ENCODE measurements at places on chromosomes 4 and X.

DNA sequence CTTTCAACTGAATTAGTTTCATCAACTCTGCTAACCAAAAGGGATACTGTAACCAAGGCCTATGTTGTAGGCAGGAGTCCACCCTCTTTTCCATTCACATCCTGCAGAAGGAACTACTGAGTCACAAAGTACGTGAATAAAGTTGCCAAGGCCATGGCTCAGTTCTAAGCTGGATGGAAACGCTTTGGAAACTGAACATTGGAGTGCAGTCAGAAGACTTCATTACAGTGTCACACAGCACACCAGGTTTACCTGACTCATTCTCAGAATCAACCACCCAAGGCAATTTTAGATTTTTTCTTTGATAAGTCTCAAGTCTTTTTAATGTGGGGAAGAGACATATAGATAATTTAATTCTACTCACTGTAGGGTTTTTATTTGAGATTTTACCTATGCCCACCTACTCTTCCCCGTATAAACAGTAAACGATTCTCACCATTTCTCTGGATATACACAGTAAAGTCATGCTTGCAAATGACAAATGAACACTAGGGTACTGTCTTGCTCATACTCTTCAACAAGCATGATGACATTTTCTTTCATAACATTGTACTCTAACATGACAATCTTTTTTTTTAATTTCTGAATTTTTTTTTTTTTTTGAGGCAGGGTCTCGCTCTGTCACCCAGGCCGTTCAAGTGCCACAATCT, 58.9 kb upstream of the RBM47 start:
- peaks cover 10% of the 10 kb centered on the region for H3K27me3 ChIP-seq
- peak overlapping the region; percentile 49 for H3K4me3 ChIP-seq
- H3K27ac ChIP-seq, result peak overlapping the region; percentile 96
- no peaks in the 10 kb centered on the region for H3K36me3 ChIP-seq
- no peak for DNase-seq
- peaks cover 20% of the 10 kb centered on the region for H3K4me1 ChIP-seq

DNA sequence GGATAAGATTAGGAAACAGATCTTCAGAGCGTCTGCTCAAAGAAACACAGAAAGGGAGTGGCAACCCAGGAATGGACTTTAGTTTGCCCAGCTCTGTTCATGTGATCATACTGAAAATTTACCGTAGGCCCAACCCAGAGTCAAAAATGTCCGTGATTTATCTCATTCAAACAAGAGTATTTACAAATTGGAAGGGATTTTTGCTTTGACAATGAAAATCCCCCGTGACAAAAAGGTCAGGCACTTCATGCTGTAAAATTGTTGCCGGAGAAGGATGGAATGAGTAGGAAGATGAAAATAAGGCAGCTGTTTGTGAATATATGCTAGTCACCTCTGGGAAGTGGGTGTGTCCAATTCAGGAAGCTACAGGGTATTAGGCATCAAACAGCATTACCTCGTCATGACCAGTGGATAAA, 1.2 kb downstream of the SULT1B1 start:
- DNase-seq, result no peak
- peak overlapping the region; percentile 48 for H3K27ac ChIP-seq
- peak overlapping the region; percentile 60 for H3K4me3 ChIP-seq

DNA sequence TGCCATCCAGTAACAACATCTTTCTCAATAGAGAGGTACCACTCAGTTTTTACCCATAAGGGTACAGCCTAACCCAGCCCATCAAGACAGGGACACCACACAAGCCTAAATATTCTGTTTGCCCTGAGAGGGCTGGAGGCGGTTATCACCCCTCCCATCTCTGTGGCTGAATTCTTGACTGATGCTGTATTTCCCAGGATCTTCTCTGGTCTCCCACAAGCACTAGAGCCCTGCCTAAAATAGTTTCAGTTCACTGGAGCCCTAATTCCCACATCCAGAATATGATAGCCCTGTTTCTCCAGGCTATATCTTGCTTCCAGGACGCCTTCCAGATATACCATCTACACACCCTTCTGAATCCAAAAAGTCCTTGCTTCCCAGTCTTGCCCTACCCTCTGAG, 91.6 kb upstream of the NMU start:
- no peaks in the 10 kb centered on the region for H3K4me1 ChIP-seq
- no peak overlapping the region for H3K4me3 ChIP-seq
- H3K36me3 ChIP-seq, result no peaks in the 10 kb centered on the region
- DNase-seq, result no peak
- H3K27ac ChIP-seq, result no peak overlapping the region

- no peak overlapping the region for H3K4me3 ChIP-seq
- H3K4me1 ChIP-seq, result no peaks in the 10 kb centered on the region
- peaks cover 87% of the 10 kb centered on the region for H3K36me3 ChIP-seq
- H3K27ac ChIP-seq, result peak overlapping the region; percentile 6
- no peaks in the 10 kb centered on the region for H3K27me3 ChIP-seq
These were observed 130.1 kb downstream of the PDE5A start for GRCh38 chr4:119498527-119498926.

GRCh38 chr4:213971-214370, 89.7 kb downstream of the ZNF718 start:
- H3K27me3 ChIP-seq, result peaks cover 8% of the 10 kb centered on the region
- no peak for DNase-seq
- H3K36me3 ChIP-seq, result peaks cover 69% of the 10 kb centered on the region
- no peak overlapping the region for H3K27ac ChIP-seq
- H3K4me1 ChIP-seq, result peaks cover 25% of the 10 kb centered on the region
- H3K4me3 ChIP-seq, result no peak overlapping the region

- H3K4me3 ChIP-seq, result peak overlapping the region; percentile 89
- H3K4me1 ChIP-seq, result peaks cover 46% of the 10 kb centered on the region
- peak; percentile 83 for DNase-seq
- no peaks in the 10 kb centered on the region for H3K27me3 ChIP-seq
These were observed 1.0 kb downstream of the OTUD4 start for GRCh38 chr4:145179281-145179860.

DNA sequence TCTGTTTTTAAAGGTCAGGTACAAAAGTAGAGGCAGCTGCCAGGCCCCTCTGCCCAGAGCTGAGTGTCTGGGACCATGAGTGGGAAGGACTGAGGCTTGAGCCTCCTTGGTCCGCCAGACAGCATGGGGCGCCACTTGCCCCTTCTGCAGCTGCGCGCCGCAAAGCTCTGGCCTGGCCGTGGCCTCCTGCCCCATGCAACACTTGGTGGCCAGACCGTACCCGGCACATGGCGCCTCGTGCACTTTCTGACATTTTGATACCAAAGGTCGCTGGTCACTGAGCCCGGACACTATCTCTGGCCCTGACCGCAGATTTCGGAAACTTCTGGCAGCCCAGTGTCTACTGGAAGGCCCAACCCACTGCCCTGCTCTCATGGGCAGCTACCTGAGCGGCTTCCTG, 18.6 kb downstream of the CLTRN start:
- H3K4me3 ChIP-seq, result no peak overlapping the region
- H3K27ac ChIP-seq, result no peak overlapping the region
- peaks cover 14% of the 10 kb centered on the region for H3K4me1 ChIP-seq
- no peaks in the 10 kb centered on the region for H3K36me3 ChIP-seq
- peaks cover 54% of the 10 kb centered on the region for H3K27me3 ChIP-seq

DNA sequence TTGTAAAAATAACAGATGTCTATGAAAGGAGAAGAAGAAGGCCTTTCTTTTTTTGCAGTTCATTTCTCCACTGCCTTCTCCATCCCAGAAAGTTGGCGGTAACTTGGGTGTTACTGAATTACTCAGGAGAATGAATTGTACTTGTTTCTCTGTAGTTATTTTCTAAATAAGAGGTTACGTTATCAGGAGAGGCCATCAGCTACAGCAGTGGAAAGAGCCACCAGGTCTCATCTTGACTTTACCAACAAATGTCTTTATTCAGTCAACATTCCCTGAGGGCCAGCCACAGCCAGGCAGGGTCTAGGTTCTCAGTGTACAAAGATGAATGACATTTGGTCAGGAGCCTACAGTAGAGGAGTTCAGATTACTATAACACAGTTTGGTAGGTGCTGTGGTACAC, 8.1 kb downstream of the HADH start:
- H3K4me3 ChIP-seq, result no peak overlapping the region
- H3K36me3 ChIP-seq, result peaks cover 52% of the 10 kb centered on the region
- no peak overlapping the region for H3K27ac ChIP-seq
- peaks cover 27% of the 10 kb centered on the region for H3K4me1 ChIP-seq

DNA sequence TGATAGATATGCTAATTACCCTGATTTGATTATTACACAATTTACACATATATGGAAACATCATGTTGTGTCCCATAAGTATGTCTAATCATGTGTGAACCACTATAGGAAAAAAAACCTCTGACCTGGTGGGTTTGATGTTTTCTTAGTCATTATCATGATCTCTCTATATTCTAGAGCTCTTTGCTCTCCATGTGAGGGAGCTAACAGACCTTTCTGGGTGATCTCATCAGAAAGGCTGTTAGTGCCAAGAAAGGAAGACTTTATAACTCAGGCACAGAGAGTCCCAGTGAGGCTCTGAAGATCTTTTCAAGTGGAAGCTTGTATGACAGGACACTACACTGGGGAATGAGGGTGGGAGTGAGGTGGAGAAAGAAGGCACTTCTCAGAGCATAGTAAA, 527.7 kb upstream of the MAGEB2 start:
- DNase-seq, result no peak
- H3K27me3 ChIP-seq, result peaks cover 5% of the 10 kb centered on the region
- H3K4me3 ChIP-seq, result no peak overlapping the region

- H3K27ac ChIP-seq, result no peak overlapping the region
- H3K4me1 ChIP-seq, result peaks cover 62% of the 10 kb centered on the region
- peaks cover 92% of the 10 kb centered on the region for H3K27me3 ChIP-seq
- H3K36me3 ChIP-seq, result no peaks in the 10 kb centered on the region
- no peak for DNase-seq
These were observed 3.2 kb downstream of the GSX2 start for GRCh38 chr4:54103190-54103574.

DNA sequence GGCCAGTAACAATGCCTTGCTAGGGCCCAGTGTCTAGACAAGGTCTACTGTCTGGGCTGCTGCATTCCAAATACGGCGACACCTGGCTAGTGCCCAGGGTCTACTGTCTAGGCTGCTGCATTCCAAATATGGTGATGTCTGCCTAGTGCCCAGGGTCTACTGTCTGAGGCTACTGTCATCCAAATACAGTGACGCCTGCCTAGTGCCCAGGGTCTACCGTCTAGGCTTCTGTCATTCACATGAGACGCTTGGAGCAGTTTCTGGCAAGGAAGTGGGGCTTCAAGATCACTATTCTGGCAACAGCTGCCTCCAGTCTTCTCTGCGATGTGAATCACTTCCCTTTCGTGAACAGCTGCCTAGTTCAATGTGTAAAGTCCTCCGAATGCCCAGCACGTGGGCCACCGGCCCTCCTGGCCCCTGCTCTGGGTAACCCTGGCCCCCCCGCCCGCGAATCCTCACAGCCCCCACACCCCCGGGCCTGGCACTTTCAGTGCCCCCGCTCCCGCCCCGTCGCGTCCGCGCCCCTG, 12.7 kb downstream of the ACOX3 start:
- H3K4me3 ChIP-seq, result peak overlapping the region; percentile 93
- H3K4me1 ChIP-seq, result peaks cover 26% of the 10 kb centered on the region
- H3K36me3 ChIP-seq, result peaks cover 6% of the 10 kb centered on the region
- H3K27ac ChIP-seq, result peak overlapping the region; percentile 94
- no peak for DNase-seq

DNA sequence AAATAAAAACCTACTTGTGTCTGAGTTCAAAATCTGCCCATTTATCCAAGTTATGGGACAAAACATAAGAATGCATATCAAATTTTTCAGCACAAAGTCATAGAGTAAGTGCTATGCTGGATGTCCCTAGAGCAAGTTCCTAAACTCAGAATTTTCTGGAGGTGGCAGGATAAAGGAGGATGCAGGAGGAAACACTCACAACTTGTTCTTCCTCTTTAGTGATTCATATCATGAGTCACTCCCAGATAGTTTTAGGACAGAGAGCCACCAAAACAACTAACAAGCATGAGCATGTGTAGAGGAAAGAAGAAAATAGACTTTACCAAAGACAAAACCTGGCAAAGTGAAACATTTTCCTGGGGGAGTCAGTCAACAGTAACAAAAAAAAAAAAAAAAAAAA, 302.7 kb downstream of the KCTD8 start:
- DNase-seq, result no peak
- H3K27me3 ChIP-seq, result no peaks in the 10 kb centered on the region
- H3K27ac ChIP-seq, result no peak overlapping the region
- H3K4me1 ChIP-seq, result no peaks in the 10 kb centered on the region

- H3K4me1 ChIP-seq, result no peaks in the 10 kb centered on the region
- no peak overlapping the region for H3K4me3 ChIP-seq
- no peak for DNase-seq
- H3K27me3 ChIP-seq, result no peaks in the 10 kb centered on the region
These were observed 825.4 kb downstream of the PCDH18 start for GRCh38 chr4:136706942-136707341.

GRCh38 chrX:101956556-101956955, 24.7 kb upstream of the ZMAT1 start:
- no peaks in the 10 kb centered on the region for H3K4me1 ChIP-seq
- H3K27ac ChIP-seq, result no peak overlapping the region
- no peak for DNase-seq
- H3K4me3 ChIP-seq, result no peak overlapping the region
- H3K27me3 ChIP-seq, result peaks cover 50% of the 10 kb centered on the region

DNA sequence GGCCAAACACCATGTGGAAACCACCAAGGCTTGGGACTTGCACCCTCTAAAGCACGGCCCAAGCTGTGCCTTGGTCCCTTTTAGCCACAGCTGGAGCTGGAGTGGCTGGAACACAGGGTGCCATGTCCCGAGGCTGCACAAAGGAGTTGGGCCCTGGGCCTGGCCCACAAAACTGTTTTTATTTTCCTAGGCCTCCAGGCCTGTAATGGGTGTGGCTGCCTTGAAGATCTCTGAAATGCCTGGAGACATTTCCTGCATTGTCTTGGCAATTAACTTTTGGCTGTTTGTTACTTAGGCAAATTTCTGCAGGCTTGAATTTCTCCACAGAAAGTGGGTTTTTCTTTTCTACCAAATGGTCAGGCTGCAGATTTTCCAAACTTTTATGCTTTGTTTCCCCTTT, 55.7 kb downstream of the IL15 start:
- H3K27ac ChIP-seq, result no peak overlapping the region
- H3K4me1 ChIP-seq, result no peaks in the 10 kb centered on the region
- H3K36me3 ChIP-seq, result no peaks in the 10 kb centered on the region
- H3K4me3 ChIP-seq, result no peak overlapping the region

DNA sequence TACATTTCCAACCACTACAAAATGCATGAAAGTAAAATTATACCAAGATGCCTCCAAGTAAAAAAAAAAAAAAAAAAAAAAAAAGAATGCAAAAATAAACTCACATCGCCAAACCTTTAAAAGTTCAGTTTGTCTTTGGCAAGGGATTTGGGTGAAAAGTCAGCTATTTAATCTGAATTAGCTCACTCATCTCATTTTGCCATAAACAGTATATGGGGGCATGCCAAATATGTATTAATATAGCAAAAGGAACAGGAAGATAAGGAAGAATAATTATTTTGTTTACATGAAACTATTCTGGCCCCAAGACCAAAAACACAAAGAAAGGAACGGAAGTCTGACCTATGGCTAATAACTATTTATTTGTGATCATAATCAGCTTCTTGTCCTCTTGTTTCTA, 114.7 kb upstream of the SLC6A14 start:
- H3K36me3 ChIP-seq, result no peaks in the 10 kb centered on the region
- no peaks in the 10 kb centered on the region for H3K4me1 ChIP-seq
- H3K4me3 ChIP-seq, result no peak overlapping the region
- no peak for DNase-seq
- no peaks in the 10 kb centered on the region for H3K27me3 ChIP-seq

- peaks cover 6% of the 10 kb centered on the region for H3K27me3 ChIP-seq
- H3K4me3 ChIP-seq, result no peak overlapping the region
- peaks cover 5% of the 10 kb centered on the region for H3K36me3 ChIP-seq
- DNase-seq, result no peak
- peaks cover 56% of the 10 kb centered on the region for H3K4me1 ChIP-seq
These were observed 59.6 kb upstream of the GPR174 start for GRCh38 chrX:79084923-79085322.
